Kidney (tissue), 22 donors: ENCODE measurements at places on chromosomes 6 and 20.

DNA sequence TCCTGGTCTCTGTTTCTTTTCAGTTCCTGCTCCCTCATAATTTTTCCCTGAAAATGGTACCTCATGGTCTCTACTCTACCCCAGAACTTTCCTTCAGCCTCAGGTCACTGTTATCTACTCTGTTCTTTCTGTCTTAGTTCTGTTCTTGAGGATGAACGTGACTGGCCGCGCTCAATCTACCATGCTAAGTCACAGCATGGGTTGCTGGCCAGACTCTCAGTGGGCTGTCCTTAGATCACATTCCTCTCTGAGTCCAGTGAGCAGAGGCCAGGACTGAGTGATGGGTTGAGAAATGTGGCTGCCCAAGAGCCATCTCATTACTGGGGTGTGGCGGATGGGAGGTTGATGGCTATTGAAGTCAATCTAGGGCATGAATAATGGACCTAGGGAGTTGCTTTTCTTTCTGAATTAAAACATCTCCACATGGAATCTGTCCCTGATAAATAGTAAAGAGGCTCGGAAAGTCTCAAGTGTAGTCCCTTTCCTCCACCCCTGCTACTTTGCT is 164.0 kb upstream of the DTNBP1 start:
- no peak for DNase-seq

DNA sequence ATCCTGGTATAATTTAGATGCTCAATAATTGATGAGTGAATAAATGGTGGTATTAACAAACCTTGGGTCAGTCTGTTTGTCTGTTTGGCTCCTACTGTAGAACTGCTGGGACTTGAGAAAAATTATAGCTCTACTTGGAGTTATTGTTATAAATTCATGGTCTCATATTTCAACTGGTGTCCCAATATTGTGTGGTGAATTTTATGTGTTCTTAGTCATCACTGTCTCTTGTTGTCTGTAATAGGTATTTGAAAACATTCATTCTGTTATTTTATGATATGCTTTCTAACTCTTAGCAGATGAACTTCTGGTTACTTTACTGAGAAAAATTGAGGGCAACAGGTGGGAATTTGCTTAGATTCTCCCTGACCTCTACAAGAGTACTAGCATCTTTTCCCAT is 221.4 kb downstream of the CDKAL1 start:
- no peak for DNase-seq

- no peak for DNase-seq
Measured at GRCh38 chr20:20782231-20782630, 69.8 kb upstream of the RALGAPA2 start.

DNA sequence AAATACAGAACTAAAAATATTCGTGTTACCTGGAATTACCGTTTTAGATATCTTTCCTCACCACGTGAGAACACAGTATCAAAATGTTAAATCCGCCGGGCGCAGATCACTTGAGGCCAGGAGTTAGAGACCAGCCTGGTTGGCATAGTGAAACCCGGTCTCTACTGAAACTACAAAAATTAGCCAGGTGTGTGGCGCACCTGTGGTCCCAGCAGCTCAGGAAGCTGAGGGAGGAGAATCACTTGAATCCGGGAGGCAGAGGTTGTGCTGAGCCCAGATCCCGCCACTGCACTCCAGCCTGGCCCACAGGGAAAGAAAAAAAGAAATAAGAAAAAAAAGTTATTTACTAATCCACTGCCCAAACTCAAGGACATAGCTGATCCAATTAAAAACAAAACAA is 4.8 kb upstream of the DDX43 start:
- DNase-seq: no peak

- DNase-seq: no peak
Measured at GRCh38 chr6:134010974-134011373, 41.5 kb downstream of the SLC2A12 start.

- DNase-seq: no peak
Measured at GRCh38 chr6:387293-387741, 4.2 kb upstream of the IRF4 start.

GRCh38 chr20:48603116-48603818 is 224.5 kb downstream of the PREX1 start:
- DNase-seq: peak; percentile 65

GRCh38 chr6:139649732-139650131 is 275.3 kb upstream of the CITED2 start:
- DNase-seq: no peak

GRCh38 chr6:169445227-169445626 is 191.6 kb upstream of the THBS2 start:
- no peak for DNase-seq

DNA sequence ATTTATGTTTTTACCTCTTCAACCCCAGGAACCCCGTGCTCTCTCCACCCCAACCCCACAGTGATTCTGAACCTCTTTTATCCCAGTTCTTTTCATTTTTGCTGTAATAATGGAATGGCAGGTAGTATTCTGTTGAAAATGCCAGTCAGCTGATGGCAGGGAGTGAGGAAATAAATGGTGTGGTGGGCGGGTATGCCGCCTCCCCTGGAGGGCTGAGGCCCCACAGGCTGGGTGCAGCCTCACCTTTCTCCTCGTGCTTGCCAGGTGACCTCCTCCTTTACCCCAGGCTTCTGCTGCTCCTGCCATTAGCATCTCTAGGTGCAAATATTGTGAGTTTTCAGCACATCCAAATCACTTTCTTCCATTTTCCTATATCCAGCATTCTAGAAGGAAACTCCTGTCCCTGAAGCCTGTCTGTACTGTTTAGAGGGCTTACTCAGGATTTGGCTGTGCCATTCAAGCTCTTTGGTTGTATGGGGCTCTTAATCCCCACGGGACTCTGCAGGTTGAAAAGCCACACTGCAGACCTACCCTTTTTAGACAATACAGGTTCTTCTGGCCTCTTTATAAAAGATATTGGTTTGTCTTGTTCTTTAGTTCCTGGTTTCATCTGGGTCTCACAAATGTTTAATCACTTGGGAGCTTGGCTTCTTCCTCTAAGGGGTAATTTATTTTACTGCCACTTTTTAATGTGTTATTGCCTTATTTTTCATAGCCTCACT is 201.8 kb downstream of the JARID2 start:
- no peak for DNase-seq

DNA sequence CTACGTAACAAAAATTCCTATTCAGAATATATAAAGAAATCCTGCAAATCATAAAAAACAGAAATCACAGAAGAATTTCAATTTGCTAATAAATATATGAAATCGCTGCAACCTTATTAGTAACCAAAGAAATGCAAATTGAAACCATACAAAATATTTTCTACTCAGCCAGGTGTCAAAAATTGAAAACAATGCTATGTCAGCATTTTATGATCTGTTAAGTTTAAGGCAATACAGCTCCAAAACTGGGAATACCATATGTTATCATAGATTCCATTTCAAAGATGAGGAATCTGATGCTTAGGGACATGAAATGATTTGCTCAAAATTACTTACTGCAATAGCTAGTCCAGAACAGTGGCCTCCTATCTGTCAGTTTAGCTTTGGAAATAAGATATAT is 168.9 kb downstream of the ID4 start:
- DNase-seq: no peak

GRCh38 chr6:61558796-61559195 is 727.2 kb downstream of the KHDRBS2 start:
- no peak for DNase-seq

DNA sequence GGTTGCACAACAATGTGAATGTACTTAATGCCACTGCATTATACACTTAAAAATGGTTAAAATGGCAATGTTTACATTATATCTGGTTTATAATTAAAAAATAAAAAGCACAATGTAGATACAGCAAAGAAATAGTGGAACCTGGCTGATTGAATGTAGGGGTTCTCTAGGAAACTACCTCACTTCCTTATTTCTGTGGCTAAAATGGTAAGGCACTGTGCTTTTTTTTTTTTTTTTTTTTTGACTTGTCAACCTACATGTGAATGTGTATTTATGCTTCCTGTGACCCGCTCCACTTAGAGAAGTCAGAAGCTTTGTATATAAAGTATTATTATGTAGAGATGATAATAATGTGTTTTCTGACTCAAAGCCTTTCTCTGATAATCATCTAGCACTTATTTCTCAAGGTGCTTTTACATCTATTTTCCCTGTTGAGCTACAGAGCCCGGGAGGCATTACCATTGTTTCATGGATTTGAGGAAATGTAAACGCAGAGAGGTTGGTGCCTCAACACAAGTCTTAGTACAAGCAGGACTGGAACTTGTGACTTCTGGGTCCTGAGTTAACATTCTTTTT is 55.0 kb downstream of the SOX4 start:
- DNase-seq: no peak

DNA sequence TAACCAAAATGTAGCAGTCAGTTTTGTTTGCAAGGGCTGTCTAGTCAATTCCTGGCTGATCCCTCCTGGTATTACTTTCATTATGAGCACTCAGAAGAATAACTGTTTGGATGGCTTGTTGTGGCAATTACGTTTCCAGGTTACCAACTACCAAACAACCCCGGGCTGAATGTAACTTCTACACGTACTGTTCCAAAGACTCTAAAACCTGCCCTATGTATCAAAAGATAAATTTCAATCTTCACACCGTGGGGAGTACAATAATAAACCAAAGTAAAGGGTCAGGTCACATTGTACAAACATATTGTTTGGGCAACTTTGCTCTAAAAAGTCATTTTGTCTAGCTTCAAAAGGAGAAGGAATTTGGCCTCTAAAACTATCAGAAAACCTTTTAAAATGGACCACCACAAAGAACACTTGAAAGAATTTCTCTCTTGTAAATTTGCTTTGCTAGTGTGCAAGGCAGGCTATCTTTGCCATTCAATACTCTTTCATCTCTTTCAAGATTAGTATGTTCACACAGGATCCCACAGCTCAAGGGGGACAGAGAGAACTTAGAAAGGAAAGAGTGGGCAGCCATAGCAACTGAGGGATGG is 27.6 kb downstream of the DCDC2 start:
- DNase-seq: no peak

DNA sequence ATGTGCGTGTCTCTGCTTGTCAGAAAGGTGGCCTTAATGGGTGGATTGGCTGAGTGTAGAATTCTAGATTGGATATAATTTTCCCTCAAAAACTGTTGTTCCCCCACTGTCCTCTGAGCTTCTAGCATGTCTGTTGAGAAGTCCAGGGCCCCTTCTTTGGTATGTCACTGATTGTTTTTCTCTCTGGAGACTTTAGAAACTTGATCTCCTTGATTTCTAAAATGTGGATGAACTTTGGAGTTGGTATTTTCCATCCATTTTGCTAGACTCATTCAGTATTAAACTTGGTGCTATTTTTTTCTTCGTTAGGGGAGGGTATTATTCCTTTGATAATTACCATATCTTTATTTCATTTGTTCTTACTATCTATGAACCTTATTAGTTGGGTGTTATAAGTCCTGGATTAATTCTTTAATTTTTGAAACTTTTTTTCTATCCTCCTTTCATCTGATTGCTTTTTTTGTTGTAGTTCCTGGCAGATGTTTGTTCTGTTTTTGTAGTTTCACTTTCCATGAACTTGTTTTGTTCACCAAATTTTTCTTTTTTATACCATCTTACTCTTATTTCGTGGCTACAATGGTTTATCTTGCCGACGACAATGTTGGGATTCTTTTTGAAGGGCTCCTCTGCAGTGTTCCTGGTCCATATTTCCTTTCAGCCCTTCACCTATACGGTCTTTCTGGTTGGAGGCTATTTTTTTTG is 68.4 kb downstream of the ARID1B start:
- DNase-seq: no peak

GRCh38 chr6:30720738-30721197 is 616 bp downstream of the TUBB start:
- peak; percentile 71 for DNase-seq

DNA sequence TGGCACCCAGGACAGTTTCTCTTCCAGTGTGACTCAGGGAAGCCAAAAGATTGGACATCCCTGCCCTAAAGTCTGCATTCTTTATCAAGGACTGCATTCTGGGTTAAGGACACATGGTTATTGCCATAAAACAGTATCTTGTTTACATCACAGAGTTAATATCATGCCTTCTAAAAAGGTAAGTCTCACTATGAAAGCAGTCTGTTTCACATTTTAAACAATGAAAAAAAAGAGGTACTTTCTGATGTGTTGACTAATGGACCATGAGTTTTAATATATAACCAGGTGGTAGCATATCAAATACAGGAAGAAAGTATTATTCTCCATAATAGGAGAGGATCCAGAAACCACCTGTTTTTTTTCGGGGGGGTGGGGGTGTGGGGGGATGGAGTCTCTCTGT is 93.7 kb downstream of the TIAM2 start:
- DNase-seq: no peak

DNA sequence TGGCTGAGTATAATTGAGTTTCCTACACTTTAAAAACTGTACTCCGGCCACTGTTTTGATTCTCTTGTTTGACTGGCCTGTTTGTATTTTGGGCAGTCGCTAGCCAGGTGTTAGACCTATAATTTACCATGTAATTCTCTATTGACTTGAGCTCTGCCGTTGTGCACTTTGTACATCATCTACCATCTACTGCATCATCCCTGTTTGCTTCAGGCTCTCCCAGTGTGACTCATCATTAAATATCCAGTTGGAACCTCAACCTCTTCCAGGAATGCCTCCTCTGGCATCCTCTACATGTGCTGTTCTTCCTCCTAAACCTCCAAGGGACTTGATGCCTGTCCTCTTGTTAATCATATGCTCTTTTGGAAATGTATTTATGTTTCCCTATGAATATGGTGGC is 72.3 kb downstream of the FARS2 start:
- no peak for DNase-seq

GRCh38 chr6:111603040-111603439 is 2.6 kb downstream of the TRAF3IP2 start:
- DNase-seq: peak; percentile 75

DNA sequence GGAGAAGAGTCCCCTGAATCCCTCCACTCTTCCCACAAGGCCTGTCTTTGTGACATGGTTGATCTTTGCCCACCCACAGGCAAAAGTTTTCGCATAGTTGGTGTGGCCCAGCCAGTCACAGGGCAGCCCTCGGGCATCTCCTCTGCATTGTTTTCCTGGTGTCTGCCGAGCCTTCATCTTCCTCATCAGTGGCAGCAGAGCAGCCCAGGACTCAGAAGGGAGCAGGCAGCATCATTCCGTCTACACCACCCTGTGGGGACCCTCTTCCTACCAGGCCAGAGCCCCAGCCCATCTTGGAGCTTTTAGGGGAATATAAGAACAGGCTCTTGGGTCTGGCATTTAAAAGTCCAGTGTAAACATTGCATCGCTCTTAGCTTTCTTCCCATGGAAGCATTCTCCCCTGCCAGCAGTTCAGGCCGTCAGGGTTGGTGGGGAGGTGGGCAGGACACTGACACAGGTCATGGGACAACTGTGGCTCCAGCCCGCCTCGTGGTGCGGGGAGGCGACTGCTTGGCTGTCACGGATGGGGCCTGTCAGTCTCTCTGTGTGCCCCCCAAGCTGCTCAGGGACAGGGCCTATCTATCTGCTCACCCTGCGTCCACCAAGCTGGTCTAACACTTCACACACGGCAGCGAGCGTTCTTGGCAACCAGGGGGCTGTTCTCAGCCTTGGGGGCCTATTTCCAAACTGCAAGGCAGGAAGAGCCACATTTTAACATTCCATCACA is 38.3 kb downstream of the PDRG1 start:
- no peak for DNase-seq

- peak; percentile 96 for DNase-seq
Measured at GRCh38 chr6:43477235-43478007, at the start of gene TJAP1. TSS of gene TJAP1 (plus strand) at chr6:43477570. CDS start at chr6:43499002, 21,432 bp downstream.

- no peak for DNase-seq
Measured at GRCh38 chr6:113979937-113980336, 9.0 kb upstream of the HDAC2 start.
